ENCODE measurements at places on chromosomes 1 and 21.

DNA sequence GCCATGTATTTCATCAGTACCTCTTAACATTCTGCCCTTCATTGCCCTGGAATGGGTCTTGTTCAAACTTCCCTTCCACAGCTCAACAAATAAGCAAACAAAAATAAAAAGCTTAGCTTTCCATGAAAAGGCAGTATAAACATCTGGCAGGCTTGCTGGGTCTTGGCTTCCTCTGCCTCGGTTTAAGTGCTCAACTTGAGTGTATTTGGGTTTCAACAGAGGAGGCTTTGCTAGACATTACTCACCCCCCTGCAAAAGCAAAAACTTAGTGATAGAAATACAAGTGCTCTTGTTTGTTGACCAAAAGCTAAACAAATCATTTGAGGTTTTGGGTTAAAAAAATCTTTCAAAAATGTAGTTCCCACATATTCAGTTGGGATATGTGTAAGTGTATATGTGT is 518.5 kb downstream of the PLPP3 start:
- DNase-seq: no peak

- no peak for DNase-seq
Measured at GRCh38 chr1:245153552-245154428, 995 bp upstream of the KIF26B start.

GRCh38 chr1:46036894-46037839 is 95.3 kb downstream of the PIK3R3 start:
- peak; percentile 80 for DNase-seq

- DNase-seq: peak; percentile 7
Measured at GRCh38 chr1:233281711-233282581, 13.6 kb downstream of the PCNX2 start.

GRCh38 chr1:12416101-12416500 is 186.3 kb downstream of the VPS13D start:
- DNase-seq: no peak

DNA sequence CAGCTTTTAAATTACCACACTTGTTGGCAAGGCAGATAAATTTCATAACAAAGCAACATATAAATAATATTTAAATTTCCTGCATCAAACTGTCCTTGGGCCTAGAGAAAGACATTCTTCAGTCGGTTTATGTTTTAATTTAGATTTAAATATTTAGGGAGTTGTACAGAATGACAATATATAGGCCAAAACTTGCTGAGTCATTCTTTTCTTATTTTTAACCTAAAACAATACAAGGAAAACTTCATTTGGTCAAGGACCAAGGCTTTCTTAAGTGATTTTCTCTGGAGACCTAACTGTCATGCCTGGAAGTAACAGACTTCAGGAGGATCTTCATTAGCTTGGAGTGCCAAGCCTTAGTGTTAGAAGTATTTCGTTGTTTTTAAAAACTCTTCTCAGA is 5.6 kb downstream of the MAP10 start:
- DNase-seq: no peak

GRCh38 chr1:203570805-203571204 is 55.8 kb upstream of the ATP2B4 start:
- DNase-seq: no peak

GRCh38 chr1:60066001-60066400 is 7.6 kb downstream of the C1orf87 start:
- no peak for DNase-seq

DNA sequence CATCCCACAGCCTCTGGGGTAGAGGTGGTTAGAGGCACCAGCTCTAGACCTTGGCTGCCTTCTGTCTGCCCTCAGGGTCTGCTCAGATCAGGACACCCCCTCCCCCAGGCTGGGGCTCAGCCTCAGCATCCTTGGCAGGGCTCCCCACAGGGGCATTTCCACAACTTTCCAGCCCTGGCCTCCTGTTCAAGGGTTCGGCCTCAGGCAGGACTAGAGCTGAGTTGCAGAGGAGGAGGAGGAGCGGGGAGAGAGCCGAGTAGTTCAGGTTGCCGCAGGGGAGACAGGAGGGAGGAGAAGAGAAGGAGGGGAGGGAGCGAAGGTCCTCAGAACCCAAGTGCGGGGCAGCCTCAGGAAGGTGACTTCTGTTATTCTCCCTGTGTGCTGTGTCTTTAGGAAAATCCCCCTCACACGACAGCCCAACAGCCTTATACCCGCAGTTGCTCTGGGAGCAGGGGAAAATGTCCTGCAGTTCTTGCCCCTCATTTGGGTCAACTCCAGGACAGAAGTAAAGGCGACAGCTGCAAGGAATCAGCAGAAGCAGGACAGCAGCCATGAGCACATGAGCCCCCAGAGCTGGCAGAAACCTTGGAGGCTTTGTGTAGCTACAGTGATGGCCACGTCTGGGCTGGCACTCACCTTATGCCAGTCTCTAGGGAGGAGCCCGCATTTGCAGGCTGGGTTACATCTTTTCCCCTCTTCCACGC is 46.5 kb upstream of the TENT5B start:
- DNase-seq: no peak

- DNase-seq: no peak
Measured at GRCh38 chr1:36367066-36367465, 18.7 kb downstream of the STK40 start.

DNA sequence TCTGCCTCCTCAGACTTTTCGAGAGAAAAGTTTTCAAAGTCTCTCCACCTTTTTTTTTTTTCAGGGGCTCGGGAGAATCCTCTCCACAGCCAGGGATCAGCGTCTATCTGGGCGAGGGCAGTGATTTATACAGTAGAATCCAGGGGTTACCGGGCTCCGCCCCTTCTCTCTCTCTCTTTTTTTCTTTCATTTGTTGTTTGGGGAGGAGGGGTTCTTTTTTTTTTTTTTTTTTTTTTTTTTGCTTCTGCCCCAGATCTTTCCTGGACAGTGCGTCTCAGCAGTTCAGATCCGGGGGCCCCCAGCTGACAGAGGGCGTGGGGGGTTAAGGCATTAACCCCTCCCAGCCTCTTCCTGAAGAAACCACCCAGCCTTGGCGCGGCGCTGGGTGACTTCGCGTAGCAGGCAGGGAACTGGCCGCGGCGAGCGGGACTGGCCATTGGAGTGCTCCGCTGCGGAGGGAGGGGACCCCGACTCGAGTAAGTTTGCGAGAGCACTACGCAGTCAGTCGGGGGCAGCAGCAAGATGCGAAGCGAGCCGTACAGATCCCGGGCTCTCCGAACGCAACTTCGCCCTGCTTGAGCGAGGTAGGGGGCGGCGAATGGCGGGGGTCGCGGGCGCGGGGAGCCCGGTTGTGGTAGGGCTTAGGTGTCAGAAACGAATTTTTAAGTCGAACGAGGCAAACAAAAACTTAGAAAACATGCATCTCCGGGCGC is at the start of gene S1PR1:
Gene S1PR1 (plus strand): TSS at position 504 of the 713 bp plus-strand sequence. CDS start 1,966 bp downstream, outside the sequence.
- peak; percentile 73 for DNase-seq

DNA sequence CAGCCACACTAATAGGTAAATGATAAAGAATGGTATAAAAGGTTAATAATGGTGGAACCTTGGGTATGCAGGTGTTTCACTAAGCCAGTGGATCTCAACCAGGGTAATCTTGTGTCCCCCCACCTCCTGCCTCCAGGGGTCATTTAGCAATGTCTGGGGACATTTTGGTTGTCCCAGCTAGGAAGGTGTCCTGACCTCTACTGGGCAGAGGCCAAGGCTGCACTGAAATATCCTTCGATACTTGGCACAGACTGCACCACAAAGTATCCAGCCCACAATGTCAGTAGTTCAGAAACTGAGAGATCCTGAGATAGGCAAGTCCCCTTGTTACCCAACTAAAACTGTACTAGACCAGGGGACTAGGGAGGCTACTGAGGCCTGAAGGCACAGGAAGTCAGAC is 113.6 kb upstream of the TIAM1 start:
- DNase-seq: no peak

DNA sequence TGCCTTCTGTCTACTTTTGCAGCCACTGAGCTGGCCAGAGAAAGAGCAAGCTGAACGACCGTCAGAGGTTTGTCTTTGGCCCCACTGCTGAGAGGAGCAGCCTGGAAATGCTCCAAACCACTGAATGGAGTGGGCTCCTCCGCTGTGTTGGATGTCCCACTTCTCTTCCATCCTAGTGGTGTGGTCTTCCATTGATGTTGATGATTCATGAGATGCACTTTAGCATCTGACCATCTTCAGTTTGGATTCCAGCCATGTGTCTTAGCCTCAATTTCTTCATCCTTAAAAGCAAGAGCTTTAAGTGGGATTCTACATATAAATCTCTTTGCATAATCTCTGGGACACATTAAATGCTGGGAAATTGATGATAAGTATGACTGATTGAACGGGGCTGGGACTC is 276.9 kb downstream of the SIPA1L2 start:
- DNase-seq: no peak

GRCh38 chr21:28159396-28159795 is 833.3 kb downstream of the LTN1 start:
- no peak for DNase-seq

- no peak for DNase-seq
Measured at GRCh38 chr1:22115286-22115685, 27.6 kb downstream of the WNT4 start.

GRCh38 chr1:175857756-175858155 is 114.4 kb upstream of the TNR start:
- DNase-seq: no peak

DNA sequence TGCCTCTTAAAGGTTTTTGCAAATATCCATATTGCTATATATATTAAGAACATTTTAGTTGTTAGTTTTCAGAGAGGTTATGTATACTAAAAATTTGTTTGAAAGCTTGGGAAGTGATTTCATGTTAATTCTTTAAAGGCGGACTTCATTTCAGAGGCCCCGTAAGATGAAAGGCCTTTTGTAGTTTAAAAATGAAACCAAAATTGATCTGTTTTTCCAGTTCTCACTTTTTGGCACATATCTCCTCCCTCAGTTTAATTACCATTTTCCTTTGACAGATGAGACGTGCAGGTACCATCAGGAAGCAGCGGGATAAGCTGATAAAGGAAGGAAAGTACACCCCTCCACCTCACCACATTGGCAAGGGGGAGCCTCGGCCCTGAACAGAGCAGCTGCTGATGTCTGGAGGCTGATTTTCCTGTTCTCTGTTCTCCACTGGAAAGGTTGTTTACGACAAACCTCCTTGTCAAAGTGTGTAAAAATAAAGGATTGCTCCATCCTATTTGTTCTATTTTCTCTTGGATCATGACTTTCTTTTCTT is 8.0 kb downstream of the NDUFS5 start:
- no peak for DNase-seq

GRCh38 chr1:15674386-15675159 is 9.5 kb upstream of the PLEKHM2 start:
- DNase-seq: no peak

DNA sequence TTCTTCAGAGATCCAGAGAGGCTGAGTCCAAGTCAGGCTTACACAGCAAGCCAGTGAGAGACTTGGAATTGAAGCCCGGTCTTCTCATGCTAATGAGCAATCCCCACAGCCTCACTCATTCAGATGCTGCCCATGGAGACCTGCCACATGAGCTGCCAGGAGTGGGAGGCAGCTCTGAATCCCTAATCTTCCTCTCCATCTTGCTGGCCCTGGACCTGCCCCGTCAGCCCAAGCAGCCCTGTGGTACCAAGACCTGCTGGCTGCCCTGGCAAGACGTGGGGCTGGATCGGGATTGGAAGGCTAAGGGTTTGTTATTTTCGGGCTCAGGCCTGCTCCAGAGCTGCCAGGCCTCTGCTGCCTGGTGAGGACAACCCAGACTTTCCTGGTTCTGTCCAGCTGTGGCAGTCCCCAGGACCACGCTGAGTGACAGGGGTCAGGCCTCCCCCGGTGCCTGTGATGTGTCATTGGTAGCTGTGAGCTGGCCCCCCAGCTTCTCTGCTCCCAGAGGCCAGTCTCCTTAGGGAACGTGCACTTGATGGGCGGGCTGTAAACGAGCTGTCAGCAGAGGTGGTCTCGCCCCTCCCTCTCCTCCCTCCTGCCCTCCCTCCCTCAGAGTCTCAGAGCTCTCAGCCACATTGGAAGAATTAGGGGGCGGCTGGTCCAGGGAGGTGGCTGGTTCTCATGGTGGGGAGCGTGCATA is 135.0 kb downstream of the FOXD2 start:
- no peak for DNase-seq

DNA sequence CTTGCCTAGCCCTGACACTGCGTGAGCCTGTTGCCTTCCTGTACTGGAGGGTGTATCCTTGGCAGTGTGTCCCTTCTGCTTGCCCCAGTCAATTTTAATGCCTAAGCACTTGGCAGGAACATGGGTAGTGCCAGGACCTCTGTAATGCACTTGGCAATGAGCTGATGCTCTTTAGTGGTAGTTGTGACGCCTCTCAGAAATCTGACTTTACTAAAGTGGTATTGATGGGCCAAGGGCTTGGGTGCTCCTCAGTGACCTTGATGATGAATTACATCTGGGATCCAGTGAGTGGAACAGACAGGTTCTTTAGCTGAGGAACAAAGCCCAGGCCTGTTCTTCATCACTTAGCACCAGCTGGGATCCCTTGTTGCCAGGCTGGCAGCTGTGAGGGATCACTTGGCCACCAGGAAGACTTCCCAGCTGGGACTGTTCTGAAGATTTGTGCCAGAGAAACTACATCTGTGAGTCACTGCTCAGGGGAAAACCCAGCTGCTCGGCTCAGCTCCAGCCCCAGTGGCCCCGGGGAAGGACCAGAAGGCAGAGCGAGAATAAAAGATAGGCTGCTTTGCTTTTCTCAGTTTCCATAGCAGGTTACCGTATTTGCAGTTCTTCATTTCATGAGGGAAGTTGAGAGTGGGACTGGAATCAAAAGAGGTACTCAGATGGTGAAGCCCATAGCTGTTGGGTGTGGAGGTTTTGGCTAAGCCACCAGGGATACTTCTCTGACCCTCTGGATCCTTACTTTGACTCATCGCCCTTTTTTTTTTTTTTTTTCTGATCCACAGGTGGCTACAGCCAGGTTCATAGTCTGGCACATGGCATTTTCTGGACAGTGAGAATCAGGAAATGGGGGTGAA is 28.5 kb upstream of the KCNA2 start:
- DNase-seq: peak; percentile 64

DNA sequence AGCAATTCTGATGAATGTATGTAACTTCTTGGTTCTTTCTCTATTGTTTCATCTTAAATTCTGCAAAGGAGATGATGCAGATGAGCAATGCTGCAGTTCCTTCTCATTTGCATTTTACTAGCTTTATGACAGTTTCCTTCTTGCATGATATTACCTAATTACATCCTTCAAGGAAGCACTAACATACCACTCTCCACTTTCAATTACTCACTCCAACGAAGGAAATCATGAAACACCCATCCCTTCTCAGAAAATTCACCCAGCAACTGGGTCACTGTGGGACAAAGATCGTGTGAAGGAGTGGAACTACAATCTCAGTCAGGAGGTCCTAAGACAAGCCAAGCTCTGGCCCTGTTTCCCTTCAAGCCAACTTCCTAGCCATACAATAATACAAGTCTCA is 142.3 kb downstream of the CHD1L start:
- no peak for DNase-seq

- DNase-seq: no peak
Measured at GRCh38 chr1:2429780-2430591, 17.6 kb upstream of the PEX10 start.

DNA sequence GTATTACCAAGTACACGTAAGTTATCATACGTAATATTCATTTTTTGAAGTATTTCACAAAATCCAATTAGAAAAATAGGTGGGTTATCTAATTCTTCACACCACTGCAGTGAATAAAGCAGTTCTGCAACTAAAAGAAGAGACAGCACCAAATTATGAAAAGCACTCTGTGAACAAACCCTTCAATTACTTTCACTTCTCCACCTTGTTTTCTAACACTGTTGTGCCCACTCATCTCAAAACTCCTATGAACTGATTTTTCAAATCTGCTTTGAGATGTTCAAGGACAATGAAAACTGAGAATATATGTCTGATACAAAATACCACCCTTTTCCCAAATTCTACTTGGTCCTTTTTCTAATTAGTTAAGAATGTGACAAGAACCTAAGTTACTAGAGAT is 39.4 kb downstream of the LTN1 start:
- no peak for DNase-seq
